A549 (cell line): ENCODE measurements at places on chromosomes 5 and 9. TPM values are rescaled to one million over a fixed set of nuclear protein-coding genes. Genes with fewer than 3 reads are reported as not detected.

- no peak for DNase-seq
These were observed 12.8 kb downstream of the OSTF1 start for GRCh38 chr9:75101004-75101588.

GRCh38 chr9:21994556-21995005, at the start of gene CDKN2B-AS1:
CDKN2B-AS1 (plus strand) TSS chr9:21994791.
- no peak for DNase-seq

Gene HK3
- polyA plus RNA-seq: 0.12 to 0.17 TPM in 2 of 3 replicates, not detected in the other

Gene DPYSL3
- 16.5 to 20.7 TPM (median 19.3 TPM) in 3 replicates for polyA plus RNA-seq

DNA sequence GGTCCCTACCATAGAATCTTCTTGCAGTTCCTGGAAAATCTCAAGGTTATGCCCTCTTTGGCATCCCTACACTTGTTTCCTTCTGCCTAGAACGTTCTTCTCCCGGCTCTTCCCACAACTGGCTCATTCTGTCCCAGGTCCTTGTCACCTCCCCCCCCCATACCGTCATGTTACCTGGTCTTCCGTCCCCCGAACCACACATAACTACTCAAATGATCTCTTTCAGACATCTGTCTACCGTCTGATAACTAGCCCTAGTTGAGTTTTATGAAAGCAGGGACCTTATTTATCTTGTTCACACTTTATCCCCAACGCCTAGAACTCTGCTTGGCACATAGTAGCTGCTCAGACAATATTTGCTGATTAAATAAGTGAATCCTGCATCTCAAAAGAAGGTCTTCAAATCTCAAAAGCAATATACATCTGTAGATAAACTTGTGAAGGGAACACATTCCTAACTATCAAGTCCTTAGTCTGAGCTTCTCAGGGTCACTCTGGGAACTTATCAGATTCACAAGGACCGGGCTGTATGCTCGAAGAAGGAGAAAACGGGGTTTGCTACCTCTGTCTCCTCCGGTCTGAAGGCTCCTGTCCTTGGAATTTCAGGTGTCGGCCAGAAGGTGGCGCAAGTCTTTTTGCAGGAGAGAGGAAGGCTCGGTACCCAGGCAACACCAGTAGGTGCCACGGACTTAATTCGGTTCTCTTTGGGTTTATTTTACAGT, 30.0 kb downstream of the LCP2 start:
- DNase-seq: peak; percentile 76

DNA sequence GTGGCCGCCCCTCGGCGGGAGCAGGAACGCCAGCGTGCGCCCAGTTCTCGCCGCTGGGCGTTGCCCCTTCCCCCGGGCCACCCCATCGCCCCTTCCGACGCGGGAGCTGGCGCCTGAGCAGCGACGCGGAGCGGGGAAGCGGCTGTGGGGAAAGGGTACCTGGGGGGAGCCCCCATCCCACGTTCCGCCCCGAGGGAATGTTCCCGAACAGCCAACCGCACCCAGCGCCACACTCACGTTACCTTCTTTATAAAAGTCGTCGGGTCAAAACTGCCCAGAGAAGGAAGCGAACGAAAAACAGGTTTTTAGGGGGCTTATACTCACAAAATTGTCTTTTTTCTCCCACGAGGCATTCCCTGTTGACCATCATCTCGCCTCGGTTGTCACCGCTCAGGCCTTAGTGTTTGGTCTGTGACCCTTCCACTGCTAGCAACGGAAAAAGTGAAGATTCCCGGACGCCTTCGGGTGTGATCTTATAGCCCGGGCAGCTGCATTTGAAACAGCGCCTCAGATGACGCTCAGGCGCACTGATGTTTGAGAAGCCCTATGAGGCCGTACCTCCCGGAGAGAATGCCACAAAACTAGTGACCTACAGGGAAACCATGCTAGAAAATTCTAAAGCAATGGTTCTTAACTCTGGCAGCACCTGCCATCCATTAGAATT, 475 bp upstream of the GOLM1 start:
- DNase-seq: peak; percentile 77

Gene WDR55
- 32.1 to 39.2 TPM (median 36.2 TPM) in 3 replicates for polyA plus RNA-seq
